Activated CD4-positive, alpha-beta T cell treated with anti-CD3 and anti-CD28 coated beads, Interleukin-2, amount 50 U/mL, for 1 hour (primary cell): ENCODE measurements at places on chromosomes 12 and 14.

DNA sequence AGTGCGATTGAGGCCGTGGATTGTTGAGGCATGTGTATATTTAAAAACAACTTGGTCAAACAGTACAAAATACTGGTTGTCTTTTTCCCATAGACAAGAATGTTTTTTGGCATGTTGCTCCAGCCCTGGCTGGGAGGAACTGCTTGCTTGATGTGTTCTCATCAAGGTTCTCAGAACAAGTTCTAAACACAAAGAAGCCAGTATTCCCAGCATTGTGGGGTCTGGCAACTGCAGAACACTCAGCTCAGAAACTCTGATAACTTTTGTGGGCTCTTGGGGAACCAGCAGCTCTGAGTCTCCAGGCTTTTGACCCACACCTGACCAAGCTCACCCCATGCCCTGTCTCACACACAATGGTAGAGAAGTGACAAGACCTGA lies 27.1 kb upstream of the DICER1 start:
- DNase-seq = no peak

- no peak for DNase-seq
Observed at GRCh38 chr12:115223322-115223721, 539.3 kb upstream of the TBX3 start.

GRCh38 chr12:130423991-130424857 lies 86.5 kb downstream of the PIWIL1 start:
- no peak for DNase-seq

DNA sequence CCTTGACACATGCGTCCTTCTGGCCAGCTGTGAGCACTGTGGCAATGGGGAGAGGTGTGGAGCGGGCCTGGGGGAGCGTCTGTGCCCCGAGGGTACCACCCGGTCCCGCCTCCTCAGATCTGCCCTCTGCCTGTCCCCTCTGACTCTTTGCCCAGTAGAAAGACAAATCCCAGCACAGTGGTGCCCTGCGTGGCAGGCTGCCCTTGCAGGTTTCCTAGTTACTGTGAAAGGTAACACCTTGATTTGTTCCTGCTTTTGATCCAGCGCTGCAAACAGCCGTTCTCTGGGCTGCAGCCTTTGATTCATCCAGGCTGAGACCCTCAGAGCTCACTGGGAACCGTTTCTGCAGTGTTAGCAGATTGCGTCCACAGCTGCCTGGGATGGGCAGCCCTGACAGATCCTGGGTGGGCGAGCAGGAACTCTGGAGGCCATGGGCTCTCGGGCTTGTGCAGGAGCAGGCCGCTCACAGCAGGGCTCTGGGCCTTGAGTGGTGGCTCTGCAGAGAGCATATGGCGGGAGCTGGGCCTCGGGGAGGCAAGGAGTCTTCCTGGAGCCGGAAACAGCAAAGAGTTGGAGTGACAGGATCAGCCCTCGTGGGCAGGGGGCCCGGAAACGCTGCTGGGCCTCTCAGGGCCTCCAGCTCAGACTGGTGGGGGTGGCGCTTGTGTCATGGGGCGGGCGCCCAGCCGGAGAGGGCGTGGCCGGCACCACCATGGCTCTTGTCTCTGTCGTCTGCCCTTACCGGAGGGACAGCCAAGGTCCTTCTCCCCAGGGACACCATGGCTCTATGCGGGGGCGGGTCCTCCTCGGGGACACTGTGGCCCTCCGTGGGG lies 16.6 kb downstream of the FBRSL1 start:
- peak; percentile 58 for DNase-seq

DNA sequence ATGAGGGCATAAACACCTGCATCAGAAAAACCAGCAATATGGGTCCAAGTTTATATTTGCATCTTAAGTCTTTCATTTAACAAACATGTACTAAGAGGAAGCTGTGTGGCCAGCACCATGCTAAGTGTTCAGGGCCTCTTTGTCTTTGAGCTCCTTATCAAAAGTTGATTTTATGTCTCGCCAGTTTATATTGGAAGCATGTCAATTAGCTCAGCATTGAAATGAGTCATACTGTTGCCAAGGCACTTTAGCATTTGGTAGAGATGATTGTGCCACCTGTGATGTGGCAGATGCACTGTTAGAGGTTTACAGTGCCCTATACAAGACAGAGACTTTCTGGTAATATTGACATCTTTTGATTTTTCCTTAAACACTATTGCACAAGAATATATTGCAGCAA lies 68.5 kb downstream of the BHLHE41 start:
- no peak for DNase-seq
